Activated CD8-positive, alpha-beta memory T cell treated with anti-CD3 and anti-CD28 coated beads, Interleukin-2, amount 10 ng/mL, durations not matched to agents 7 days and 5 days (primary cell): ENCODE measurements at places on chromosomes 6 and 20. TPM values are rescaled to one million over a fixed set of nuclear protein-coding genes. Genes with fewer than 3 reads are reported as not detected.

C4B gene
- total RNA-seq = 5.5 TPM

SAMD10 gene
- 26.0 TPM for total RNA-seq

PCSK2 gene
- not detected for total RNA-seq

EPHA7 gene
- total RNA-seq = not detected

- H3K4me1 ChIP-seq = peaks cover 26% of the 10 kb centered on the region
- H3K27me3 ChIP-seq = peaks cover 21% of the 10 kb centered on the region
- H3K4me3 ChIP-seq = no peak overlapping the region
- peak; percentile 55 for DNase-seq
- H3K27ac ChIP-seq = no peak overlapping the region
These were observed 59.2 kb downstream of the RBM38 start for GRCh38 chr20:57450419-57450818.

- H3K4me3 ChIP-seq = no peak overlapping the region
- no peak overlapping the region for H3K27ac ChIP-seq
- H3K27me3 ChIP-seq = no peaks in the 10 kb centered on the region
- H3K36me3 ChIP-seq = no peaks in the 10 kb centered on the region
- no peak for DNase-seq
- no peaks in the 10 kb centered on the region for H3K4me1 ChIP-seq
These were observed 283.7 kb upstream of the AGPAT4 start for GRCh38 chr6:161557333-161558107.
